ENCODE measurements at places on chromosomes 4 and X.

DNA sequence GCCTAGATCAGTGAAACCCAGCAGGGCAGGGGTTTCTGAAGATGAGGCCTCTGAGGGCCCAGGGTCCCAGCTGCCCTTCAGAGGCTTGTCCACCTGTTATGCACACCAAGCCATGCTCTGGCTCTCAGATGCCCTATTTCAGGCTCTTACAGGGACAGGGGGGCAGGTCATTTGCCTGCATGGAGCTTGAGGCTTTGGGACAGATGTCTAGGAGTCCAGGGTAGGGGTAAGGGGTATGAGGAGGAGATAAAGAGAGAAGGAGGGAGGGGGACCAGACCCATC lies 4.7 kb upstream of the EFNB1 start:
- DNase-seq: no peak

GRCh38 chrX:15158736-15159406 lies 111.0 kb downstream of the ASB9 start:
- DNase-seq: no peak

DNA sequence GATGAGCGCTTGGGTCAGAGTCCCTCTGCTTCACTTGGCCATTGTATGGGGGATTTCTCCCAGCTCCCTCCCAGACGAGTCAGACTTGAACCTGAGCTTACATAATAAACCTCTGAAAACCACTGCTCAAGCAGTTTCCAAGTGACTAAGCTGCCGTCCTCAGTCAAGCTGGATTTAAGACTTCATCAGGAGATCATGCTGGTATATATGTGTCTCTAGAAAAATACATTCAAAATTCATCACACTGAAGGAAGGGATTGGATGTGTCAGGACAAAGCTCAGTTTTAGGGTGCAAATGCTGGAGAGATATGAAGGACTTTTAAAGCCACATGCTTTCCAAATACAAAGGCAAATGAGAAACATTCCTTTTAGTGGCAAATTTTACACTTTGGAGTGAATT lies 114.3 kb downstream of the QDPR start:
- no peak for DNase-seq

GRCh38 chrX:103398421-103398864 lies 22.1 kb downstream of the BEX3 start:
- no peak for DNase-seq

DNA sequence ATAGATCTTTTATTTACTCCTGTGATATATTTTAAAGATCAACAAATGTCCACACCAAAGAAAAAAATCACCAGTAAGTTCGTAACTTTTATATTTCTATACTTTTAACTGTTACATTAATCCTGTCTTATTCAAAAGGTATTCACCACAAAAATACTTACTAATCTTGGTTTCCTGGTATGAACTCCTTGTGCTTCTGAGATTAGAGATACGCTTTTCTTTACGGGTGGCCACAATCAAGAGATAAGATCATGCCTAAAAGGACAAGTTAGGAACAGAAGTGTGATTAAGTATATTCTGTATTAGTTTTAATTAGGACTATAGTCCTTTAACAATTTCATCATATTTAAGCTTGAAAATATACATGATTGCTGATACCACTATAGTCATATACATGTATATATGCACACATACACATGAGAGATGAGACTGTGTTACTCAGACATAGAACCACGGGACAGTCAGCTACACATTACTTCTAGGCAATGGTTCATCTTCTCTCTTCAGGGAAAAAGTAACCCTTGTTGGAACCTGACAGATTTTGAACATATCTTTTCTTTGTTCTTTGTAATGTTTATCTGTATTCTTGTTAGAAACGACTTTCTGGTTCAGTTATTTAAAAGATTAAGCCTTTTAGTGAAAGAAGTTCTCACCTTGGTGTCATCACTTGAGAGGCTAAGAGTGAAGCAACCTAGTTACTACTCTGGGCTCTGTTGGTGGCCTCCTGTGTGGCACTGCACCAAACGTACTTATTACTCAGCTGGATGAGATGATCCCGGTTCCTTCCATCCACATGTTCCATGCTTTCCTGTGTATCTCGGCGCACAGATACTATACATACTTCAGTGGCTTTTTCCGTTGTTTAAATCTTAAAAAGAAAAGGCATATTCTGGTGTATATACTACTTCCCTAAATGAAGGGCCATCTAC lies 146.1 kb downstream of the CBR4 start:
- DNase-seq: no peak

GRCh38 chr4:16187455-16187854 lies 38.8 kb downstream of the TAPT1 start:
- DNase-seq: no peak

GRCh38 chr4:78666830-78667258 lies 109.3 kb upstream of the BMP2K start:
- DNase-seq: no peak

GRCh38 chrX:103845165-103845653 lies 13.2 kb upstream of the RAB9B start:
- DNase-seq: no peak

GRCh38 chr4:55409468-55410171 lies 13.9 kb downstream of the TMEM165 start:
- no peak for DNase-seq

- DNase-seq: no peak
These were observed 22.5 kb downstream of the NFXL1 start for GRCh38 chr4:47891928-47892327.

- DNase-seq: no peak
These were observed 33.9 kb downstream of the PCDH7 start for GRCh38 chr4:30754021-30754420.

DNA sequence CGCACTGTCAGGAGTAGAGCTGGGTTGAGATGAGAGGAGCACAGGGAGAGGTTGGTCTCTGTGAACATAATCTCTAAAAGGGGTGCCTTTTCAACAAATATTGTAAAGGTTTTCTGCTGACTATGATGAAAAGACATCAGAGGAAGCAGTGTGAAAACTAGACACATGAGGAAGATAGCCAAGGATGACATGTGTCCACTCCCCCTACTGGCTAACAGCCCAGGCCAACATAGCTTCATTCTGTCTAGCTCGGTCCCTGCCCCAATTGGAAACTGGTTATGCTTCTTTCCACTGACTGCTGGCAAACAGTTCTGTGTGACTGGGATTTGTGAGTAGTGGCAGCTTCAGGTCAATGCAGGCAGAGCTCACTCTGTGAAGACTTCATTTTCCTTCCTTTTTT lies 115.4 kb upstream of the ESX1 start:
- DNase-seq: no peak

GRCh38 chr4:38281371-38282071 lies 321.3 kb downstream of the PTTG2 start:
- DNase-seq: no peak

All from NCI-H2081 treated with DMSO at 0.1 percent for 48 hours (cell line).